ENCODE measurements at places on chromosomes 16 and 17.

- DNase-seq: no peak
Measured at GRCh38 chr16:30137897-30138296, 14.9 kb upstream of the MAPK3 start.

- DNase-seq: no peak
Measured at GRCh38 chr16:3180445-3180878, 7.5 kb upstream of the OR1F1 start.

- DNase-seq: no peak
Measured at GRCh38 chr17:52026075-52026474, 132.4 kb downstream of the CA10 start.

- DNase-seq: no peak
Measured at GRCh38 chr17:34167354-34167753, 87.7 kb upstream of the CCL2 start.

DNA sequence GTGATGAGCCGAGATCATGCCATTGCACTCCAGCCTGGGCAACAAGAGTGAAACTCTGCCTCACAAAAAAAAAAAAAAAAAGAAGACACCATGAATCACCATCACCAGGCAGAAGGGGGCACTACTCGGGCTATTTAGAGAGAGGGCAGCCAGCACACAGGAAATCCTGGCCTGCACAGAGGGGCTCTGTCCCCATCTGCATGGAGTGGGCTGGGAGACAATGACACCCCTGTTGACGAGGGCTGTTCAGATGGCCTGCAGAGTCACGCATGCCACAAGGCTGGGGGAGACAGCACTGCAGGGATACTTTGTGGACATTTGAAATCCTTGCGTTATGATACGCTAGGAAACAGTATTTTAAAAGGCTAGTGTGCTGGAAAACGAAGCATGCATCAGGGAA lies 48.3 kb downstream of the CUEDC1 start:
- DNase-seq: no peak

DNA sequence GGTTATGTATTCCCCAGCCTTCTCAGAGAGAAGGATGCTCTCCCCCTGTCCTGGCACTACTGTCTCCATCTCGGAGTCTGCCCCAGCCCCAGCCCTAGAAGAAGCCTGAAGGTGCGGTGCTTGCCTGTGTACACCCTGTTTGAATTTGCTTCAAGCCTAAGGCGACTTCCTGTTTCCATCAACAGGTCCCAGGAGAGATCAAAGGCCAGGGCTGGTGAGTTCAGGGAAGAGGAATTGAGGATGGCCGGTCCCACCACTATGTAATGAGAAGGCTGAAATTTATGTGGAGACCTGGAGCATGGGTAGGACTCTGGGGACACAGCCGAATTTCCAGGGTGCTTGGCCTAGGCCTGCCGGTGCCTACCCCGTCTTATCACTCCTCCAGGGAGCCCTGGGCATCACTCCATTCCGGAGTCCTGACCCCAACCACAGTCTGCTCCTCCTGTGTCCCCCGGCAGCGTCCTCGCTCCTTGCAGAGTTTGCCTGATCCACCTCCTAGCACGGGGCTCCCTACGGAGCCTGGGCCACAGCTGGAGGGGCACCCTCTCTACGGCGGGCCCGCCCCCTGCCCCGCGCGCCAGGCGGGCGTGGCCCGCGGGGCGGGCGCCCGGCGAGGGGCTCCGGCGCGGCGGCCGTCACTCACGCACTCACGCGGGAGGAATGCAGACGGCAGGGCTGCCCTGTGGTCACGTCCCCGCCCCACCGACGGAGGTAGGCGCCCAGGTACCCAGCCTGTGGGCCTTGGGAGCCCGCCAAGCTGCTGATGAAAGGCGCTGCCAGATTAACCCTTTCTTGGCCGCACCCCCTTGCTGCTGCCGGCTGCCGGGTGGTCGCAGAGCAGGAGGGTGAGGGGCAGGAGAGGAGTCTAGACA lies 53.8 kb upstream of the TAC4 start:
- DNase-seq: peak; percentile 83

DNA sequence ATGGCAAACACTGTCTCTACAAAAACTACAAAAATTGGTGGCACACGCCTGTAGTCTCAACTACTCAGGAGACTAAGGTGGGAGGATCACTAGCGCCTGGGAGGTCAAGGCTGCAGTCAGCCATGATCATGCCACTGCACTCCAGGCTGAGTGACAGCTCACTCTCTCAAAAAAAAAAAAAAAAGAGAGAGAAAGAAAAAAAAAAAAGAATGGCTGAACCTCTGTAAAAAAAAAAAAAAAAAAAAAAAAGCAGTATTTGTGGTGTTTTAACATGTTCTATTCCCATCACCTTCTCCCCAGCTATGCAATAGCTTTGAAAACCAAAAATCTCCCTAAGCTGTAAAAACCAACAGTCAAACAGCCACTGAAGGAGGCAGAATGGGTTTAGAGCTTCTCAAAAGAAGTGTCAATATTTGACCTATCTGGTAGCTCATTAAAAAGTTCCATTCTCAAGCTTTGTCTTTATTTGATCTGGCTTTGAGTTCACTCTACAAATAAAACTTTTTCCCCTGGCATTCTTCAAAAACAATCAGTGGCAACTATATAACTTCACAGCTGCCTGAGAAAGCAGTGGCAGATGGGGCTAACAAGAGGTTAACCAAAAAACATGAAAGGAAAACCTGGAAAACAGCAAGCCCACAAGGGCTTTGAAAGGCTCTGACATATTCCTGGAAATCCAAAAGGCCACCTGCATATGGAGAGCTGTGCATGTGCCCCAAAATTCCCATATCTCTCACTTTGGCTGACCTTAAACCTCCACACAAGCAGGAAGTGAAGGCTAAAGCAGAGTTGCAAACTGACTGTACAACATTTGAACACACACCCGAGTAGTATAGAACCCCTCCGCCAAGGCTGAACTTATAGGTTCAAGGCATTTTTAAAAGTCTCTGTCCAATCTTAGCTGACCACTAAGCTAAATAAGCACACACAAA lies 36.0 kb downstream of the USP32 start:
- no peak for DNase-seq

GRCh38 chr16:55671206-55671973 lies 15.6 kb downstream of the SLC6A2 start:
- DNase-seq: no peak

- DNase-seq: no peak
Measured at GRCh38 chr16:80973991-80974390, 32.7 kb downstream of the CMC2 start.

GRCh38 chr17:8300226-8300625 lies 5.0 kb upstream of the SLC25A35 start:
- no peak for DNase-seq

GRCh38 chr17:62989501-62989900 lies 23.5 kb downstream of the TANC2 start:
- DNase-seq: no peak

- no peak for DNase-seq
Measured at GRCh38 chr17:67759355-67760171, 41.8 kb downstream of the NOL11 start.

DNA sequence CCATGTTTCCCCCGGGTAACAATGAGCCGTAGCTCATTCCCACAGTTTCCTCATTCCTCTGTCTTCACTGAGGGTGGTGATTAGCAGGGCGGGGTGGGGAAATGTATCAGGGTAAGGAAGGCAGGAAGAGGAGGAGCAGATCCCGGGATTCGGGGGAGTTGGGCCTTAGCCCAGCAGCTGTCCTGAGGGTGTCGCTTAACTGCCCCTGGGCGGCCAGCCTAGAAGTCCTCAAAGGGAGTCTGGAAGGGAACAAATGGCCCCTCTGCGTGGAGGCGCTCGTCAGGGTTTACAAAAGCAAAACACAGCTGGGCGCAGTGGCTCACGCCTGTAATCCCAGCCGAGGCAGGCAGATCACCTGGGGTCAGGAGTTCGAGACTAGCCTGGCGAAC lies 14.3 kb downstream of the MLYCD start:
- no peak for DNase-seq

DNA sequence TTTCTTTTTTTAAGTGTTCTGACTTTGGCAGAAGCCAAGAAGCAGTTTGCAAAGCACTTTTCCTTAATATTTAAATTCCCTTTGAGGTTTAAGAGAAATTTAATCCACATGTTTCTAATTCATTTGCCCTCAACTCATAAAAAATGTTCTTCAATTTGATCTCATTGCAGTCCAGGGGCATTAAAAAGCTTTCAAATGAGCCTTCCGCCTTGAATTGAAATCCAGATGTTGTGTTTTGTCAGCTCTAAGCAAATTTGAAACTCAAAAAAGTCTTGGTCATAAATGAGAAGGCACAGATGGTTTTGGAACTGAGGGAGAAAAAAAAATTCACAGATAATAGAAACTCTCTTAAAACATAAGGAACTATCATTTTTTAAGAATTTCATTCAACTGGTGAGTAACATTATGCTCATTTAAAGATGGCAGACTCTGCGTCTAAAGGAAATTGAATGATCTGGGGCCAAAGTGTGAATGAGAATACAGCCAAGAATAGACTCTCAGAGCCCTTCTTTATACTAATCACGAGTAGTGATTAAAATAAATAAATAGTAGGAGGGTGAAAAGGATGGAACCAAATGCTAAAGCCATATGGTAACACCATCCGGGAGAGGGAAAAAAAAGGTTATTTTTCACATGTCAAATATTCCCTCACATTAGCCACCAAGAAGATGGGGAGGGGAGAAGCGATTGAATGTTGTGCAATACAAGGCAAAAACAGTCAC lies 1304.7 kb downstream of the CDH8 start:
- DNase-seq: no peak

- DNase-seq: no peak
Measured at GRCh38 chr17:42135664-42136653, 13.4 kb downstream of the HSPB9 start.

GRCh38 chr16:68238029-68238345 lies 2.1 kb upstream of the ESRP2 start:
- DNase-seq: no peak

DNA sequence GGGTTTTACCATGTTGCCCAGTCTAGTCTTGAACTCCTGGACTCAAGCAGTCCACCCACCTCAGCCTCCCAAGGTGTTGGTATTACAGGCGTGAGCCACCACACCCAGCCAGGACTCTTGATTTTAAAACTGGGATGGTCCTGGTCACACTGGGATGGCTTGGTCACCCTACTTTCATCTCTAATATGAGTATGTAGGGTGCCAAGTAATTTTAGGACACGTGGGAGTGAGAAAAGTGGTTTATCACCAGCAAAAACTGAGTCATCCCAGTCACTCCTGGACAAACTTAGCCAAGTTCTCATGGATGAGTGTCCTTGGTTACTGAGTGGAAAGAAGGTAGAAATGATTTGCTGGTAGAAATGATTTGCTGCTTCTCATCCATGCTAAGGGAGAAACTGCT lies 9.9 kb downstream of the CLEC19A start:
- no peak for DNase-seq

GRCh38 chr16:70778901-70779309 lies 22.1 kb downstream of the VAC14 start:
- peak; percentile 62 for DNase-seq

DNA sequence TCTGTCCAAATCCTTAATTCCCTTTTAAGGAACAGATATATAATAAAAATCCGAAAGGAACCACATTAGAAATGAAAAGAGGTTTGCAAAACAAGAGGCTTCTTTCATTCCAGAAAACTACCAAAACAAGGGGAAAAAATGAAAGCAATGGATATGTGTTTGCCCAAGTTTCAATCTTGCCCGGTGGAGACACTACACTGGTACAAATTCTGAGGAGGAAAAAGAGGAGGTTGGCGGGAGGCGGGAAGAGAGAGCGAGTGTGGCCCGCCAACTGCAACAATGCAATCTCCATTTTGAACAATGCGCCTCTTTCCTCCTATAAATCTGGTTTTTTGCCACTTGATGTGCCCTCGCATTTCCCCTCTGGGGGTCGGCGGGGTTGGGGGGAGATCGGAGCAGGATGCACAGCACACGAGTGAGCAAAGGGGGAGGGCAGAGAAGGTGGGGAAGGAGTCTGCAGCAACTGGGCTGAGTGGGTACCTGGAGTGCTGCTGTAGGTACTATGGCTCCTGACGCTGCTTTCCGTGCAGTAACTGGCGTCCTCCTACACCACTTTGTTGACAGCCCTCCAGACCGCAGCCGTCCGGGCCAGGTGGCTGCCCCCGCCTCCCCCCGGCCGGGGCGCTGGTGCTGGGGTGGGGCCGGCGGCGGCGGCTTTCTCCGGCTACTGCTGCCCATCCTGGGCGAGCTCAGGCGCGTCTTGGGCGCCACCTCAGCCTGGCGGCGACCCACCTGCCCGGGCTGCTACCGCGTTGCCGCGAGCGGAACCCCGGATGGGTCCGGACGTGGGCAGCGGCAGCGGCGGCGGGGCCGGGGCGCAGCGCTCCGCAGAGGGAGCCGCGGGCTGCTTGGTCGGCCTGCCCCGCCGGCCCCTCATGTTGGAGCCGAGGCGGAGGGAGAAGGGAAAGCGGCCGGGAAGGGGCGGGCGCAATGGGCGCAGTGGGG lies 93.8 kb upstream of the PLEKHM1 start:
- DNase-seq: peak; percentile 77

- no peak for DNase-seq
Measured at GRCh38 chr17:81058263-81058871, 23.4 kb downstream of the BAIAP2 start.

DNA sequence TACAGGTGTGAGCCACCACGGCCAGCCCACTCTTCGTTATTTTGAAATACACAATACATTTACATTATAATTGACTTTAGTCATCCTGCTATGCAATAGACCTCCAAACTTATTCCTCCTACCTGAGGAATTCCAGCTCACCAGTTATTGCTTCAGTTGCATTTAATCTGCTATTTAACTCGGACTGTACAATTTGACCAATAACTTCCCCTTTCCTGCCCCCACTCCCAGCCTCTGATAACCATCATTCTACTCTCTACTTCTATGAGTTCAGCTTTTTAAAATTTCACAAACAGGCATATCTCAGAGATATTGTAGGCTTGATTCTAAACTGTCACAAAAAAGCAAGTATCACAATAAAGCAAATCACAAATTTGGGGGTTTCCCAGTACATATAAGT lies 157.0 kb downstream of the COPRS start:
- no peak for DNase-seq

DNA sequence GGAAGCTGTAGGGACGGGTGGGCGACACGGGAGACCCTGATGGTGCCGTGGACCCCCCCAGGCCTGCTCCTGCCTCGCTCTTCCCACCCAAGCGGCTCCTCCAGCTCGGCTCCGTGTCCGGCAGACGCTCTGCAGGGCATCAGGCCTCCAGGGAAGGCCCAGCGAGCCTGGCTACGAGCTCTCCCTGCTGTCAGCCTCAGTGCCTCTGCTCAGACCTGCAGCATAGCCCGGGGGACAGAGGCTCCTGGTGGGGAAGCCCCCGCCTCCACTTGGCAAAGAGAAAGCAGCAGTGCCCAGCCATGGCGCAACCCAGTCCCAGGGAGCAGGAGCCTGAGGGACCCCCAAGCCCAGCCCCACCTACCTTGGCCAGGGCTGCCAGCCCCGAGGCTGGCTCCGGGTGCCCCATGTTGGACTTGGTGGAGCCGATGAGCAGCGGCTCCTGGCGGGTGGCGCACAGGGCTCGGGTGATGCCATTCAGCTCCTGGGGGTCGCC lies 5.9 kb downstream of the FASN start:
- no peak for DNase-seq

GRCh38 chr16:1980030-1980769 lies 1.1 kb downstream of the NOXO1 start:
- DNase-seq: no peak

DNA sequence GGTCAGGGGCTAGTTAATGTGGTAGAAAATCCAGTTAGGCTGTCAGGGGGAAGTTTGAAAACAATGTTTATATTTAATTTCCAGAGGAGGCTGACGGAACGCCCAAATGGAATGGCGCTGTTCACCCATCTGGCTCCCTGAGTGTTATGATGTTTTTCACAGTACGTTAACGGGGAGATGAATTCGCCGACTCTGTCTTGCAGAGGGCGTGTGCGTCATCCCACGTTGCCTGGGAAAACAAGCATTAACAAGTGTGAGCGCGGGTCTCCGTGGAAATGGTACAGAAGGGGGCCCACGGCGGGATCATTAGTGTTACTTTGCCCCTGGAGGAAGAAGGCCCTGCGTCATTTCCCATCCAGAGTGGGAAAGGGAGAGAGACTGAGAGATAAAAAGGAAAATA lies 29.6 kb downstream of the RGS9 start:
- DNase-seq: no peak
